ENCODE measurements at places on chromosomes 5 and 9. TPM values are rescaled to one million over a fixed set of nuclear protein-coding genes. Genes with fewer than 3 reads are reported as not detected.

DNA sequence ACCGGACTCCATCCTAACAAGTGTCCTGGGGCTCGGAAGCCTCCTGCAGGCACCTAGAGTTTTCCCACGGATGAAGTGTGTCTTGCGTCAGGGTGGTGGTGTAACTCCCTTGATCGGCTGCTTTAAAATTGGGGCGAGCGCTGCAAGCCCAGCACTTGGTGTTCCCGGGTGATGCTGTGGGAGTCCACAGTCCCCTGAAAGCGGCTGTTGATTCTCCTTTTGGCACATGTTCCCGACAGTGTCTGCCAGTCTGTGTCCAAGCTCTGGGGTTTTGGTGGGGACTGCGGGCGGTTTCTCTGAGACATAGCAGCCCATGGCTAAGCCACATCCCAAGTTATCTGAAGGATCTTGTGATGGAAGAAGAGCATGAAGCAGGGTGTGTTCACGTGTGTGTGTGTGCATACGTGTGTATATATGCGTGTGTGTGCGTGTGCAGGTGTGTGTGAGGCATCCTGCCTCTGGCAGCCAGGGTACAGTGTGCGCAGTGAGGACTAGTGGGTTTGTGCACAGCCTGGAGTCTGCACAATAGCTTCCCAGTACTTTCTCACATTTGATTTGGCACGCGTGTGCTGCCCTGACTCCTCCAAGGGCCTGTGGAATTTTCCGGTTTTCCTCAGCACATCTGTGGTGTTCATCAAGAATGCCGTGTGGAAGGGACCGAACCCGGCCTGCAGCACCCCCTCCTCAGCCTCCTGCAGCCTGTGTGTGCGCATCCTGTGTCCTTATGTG, 16.9 kb downstream of the SLC25A48 start:
- DNase-seq, result no peak

GRCh38 chr5:112276991-112277390, 142.1 kb downstream of the EPB41L4A start:
- DNase-seq, result no peak

Gene LAMC3
- total RNA-seq, result 1.6 TPM

GRCh38 chr9:80605129-80605528, 1033.4 kb downstream of the TLE4 start:
- no peak for DNase-seq

Gene STRBP
- 12.6 TPM for total RNA-seq

DNA sequence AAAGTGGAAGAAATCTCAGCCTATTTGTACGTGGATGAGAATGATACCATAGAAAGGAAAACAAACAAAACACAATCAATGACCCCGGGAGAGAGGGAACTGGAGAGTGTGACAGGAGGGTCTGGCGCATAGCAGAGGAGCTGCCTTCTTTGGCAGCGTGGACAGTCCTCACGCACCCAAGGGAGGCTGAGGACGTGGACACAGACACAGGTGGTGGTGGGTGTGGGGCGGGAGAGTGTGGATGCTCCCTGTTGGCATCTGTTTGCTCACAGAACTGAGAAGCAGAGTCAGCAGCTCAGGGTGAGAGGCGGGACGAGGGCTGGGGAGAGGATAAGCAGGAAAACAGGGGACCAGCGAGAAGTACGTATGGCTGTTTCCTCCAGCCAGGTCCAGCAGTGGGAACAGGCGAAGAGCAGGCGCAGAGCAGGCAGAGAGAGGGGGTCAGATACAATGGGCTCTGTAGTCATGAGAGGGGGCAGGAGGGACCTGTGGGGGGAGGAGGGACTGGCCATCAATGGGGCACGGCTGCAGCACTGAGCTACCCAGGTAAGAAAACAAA, 10.0 kb downstream of the CMBL start:
- DNase-seq, result no peak

Gene NUTM2F
- total RNA-seq, result not detected

Gene ADAMTS2
- 13.6 TPM for total RNA-seq

DNA sequence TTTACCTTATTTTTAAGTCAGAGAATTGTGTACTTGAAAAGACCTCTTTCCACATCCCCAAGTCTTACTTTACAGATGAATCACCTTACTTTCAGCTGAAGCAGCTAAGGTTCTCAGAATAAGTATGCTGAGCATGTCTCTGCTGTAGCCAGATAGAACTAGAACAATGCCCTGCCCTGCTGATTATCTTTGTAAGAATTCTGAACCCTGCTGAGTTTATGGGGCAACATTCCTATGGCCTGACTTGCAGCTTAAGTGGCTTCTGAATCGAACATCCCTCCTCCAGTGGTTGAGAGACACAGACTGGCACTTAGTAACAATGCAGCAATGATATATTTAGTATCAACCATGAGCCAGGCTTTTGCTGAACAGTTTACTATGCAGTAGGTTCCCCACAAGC, 592.0 kb upstream of the WWC1 start:
- DNase-seq, result no peak

DNA sequence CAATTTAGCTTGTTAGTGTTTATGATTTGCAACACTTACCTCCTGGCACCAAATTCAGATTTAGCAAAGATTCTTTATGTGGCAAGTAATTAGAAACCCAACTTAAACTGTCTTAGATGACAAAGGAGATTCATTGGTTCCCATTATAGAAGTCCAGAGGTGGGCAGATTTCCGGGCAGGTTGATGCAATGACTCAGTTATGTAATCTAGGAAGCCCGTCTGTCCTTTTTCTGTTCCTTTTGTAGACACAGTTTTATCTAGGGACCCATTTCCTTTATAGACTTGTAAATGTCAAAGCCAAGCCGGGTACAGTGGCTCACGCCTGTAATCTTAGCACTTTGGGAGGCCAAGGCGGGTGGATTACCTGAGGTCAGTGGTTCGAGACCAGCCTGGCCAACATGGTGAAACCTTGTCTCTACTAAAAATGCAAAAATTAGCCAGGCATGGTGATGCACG, 20.3 kb upstream of the ANKRD33B start:
- no peak for DNase-seq

- DNase-seq, result no peak
These were observed 20.5 kb upstream of the JAK2 start for GRCh38 chr9:4964540-4964939.

Gene MYO10
- 3.8 TPM for total RNA-seq

DNA sequence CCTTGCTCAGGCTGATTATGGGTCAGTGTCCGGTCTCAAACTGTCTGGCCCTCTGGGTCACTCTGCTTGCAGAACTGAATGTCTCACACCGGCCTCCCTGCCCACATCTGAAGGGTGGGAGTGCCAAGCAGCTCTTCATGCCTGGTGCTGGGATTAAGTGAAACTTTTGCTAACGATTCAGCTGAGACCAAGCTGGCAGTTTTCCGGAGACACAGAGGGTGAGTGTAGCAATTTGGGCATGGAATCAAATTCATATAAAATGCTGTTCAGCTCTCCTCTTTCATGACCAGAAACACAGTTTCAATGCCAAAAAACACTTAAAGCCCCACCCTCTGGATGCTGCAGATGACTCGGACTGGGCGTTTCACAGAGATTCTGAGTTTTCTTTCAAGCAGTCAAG, 207.5 kb downstream of the NXNL2 start:
- DNase-seq, result no peak

Data from right atrium auricular region (tissue), 2 donors.